ENCODE measurements at places on chromosomes 12 and 14.

GRCh38 chr12:50839042-50839441 lies 3.7 kb upstream of the TMPRSS12 start:
- no peak for DNase-seq

GRCh38 chr14:101010835-101011234 lies 107.3 kb upstream of the RTL1 start:
- DNase-seq = no peak

DNA sequence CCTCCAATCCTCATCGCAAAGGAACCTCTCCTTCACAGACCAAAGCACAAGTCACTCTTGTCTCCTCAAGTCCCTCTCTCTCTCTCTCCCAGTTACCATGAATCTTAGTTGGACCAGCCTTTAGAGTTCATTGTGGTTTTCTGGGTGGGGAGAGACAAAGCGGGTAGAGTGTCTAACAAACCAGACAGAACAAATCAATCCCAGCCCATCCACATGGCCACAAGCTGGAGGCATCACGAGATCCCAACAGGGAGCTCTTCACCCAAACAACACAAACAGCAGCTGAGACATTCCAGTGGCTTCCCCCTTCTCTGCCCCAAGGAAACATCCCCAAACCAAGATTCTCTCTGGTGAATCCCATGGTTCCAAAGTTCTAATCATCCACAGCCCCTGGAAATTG lies 22.4 kb downstream of the ACTN1 start:
- DNase-seq = no peak

DNA sequence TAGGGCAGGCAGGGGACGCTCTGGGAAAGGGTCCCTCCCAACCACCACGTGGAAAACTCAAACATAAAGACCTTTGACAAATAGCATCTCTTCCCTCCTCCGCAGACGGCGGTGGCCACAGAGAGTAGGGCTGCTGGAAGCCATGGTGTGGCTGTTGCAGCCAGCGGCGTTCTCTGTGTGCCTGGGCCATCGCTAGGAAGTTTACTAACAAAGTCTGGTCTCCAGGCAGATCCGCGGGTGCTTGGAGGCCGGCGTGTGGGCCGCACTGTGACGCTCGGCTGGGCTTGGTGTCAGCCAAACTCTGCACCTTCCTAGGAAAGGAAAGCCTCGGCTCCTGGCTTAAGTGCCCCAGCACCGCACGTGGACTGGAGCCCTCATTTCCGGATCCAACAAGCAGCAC lies 65.6 kb downstream of the CCDC88C start:
- DNase-seq = no peak

GRCh38 chr12:124919521-124920352 lies 5.3 kb upstream of the UBC start:
- DNase-seq = peak; percentile 80

DNA sequence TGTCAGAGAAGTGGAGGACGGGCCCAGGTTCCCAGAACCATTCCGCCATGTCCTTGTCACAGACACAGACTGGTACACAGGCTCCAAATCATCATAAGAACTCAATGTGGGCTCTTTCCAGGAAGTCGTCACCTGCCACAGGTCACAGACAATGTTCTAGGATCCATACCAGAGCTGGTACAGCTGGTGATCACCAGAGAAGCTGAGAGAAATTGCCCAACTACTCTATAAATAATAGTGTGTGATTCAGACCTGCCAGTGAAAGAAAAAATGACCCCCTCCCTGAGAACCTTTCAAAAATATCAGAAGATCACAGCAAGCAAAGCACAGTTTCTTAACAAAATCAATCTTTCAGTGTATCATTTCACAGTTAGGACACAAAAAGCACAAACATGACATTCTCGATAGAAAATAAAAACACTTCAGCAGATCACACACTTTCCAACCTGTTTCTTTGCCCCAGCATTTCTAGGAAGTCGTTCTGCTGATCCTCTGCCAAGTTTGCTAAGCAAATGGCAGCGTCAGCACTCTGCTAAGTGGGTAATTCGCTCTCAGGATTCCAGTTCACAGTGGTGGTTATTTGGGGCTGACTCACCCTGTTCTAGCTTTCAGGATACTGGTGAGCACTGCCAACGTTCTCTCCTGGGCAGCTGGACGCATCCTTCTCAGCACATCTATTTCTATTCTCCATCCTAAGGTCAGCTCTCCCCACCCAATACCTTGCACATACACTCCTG lies 223.3 kb upstream of the SFSWAP start:
- no peak for DNase-seq

DNA sequence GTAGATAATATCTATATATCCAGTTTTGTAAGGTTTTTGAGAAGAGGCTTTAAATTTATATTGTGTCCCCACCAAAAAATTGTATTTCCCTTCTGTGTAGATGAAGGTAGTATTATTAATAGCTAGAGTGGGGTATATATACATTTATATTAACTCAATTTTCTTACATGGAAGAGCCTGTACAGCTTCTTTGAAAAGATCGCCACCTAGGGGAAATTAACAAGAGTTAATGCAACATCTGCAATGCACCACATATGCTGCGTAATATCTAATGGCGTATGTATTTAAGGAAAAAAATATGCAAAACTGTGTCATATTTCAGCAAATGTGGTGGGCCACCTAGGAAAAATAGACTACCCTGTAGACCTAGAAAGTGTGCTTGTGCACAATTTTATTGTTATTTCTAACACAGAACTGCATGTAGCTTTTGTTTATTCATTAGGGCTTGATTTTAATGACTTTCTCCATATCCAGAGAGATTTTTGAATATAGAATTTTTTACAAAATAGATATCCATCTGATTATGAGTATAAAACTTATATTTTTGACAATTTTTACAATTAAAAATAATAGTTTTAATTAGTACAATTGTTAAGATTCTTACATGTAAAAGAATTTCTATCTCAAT lies 14.0 kb downstream of the CCER1 start:
- no peak for DNase-seq

GRCh38 chr14:53786045-53786444 lies 170.6 kb downstream of the BMP4 start:
- no peak for DNase-seq

GRCh38 chr14:23751616-23752015 lies 115.5 kb downstream of the DHRS2 start:
- DNase-seq = no peak

DNA sequence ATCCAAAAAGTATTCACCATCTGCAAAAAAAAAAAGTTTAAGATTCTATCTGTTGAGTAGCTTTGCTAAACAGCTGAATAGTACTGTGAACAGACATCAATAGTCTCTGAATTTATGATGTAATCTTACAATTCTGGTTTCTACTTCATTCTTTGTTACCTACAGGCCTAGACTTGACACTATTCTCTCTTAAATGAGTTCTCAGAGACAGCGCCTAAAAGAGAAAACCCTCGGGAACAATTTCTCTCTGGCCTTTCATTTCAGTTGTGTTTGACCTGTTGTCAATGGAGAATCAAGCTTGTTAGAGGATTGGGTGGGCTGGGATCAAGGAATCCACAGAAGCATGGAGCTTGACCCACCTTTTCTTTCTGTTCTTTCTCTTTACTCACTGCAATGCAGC lies 5.9 kb upstream of the TWF1 start:
- DNase-seq = no peak

- DNase-seq = no peak
Observed at GRCh38 chr14:80924365-80925103, 17.0 kb downstream of the CEP128 start.

GRCh38 chr12:107131832-107132616 lies 38.7 kb upstream of the CRY1 start:
- peak; percentile 49 for DNase-seq

Measured in CD4-positive, alpha-beta memory T cell (primary cell).